Right lobe of liver (tissue), 6 donors: ENCODE measurements at places on chromosomes 5 and 9.
A peak's percentile ranks its signal among the peaks of the same experiment; 100 is the strongest.

- no peak for DNase-seq
Measured at GRCh38 chr5:160452795-160453194, 31.1 kb downstream of the PTTG1 start.

DNA sequence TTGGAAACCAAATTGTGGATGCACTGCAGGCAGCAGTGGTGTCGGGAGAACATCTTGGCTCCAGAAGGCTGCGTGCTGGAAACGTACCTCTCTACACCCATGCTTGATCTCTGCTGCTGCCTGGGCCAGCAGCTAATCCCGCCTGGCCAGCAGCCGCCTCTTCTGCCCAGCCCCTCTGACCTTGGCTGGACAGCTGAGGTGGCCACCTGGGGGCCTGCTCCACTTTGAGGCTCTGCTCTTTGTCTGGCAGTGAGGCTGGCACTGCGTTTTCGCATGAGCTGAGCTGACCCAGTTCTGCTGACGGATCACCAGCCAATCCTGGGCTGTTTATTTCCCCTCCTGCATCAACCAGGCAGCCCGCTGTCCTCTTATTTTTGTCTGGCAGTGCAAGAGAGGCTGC lies 154.9 kb downstream of the TENT4A start:
- no peak for DNase-seq

DNA sequence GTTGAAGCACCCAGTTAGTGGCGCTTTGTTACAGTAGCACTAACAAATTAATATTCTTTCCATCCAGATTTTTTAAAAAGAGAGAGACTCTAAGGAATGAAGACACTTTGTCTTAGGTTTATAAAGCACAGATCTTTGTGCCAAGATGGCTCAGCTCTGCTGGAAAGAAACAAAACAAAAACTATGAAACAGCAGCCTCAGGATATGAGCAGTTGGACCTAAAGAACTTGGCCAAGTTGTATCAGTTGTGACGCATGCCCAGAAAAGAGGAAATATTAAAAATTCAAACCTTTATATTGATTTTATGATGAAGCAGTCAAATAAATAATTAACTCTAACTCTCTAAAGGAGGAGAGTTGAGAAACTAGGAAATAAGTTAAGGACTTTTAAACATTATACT lies 427.2 kb downstream of the SPOCK1 start:
- no peak for DNase-seq

DNA sequence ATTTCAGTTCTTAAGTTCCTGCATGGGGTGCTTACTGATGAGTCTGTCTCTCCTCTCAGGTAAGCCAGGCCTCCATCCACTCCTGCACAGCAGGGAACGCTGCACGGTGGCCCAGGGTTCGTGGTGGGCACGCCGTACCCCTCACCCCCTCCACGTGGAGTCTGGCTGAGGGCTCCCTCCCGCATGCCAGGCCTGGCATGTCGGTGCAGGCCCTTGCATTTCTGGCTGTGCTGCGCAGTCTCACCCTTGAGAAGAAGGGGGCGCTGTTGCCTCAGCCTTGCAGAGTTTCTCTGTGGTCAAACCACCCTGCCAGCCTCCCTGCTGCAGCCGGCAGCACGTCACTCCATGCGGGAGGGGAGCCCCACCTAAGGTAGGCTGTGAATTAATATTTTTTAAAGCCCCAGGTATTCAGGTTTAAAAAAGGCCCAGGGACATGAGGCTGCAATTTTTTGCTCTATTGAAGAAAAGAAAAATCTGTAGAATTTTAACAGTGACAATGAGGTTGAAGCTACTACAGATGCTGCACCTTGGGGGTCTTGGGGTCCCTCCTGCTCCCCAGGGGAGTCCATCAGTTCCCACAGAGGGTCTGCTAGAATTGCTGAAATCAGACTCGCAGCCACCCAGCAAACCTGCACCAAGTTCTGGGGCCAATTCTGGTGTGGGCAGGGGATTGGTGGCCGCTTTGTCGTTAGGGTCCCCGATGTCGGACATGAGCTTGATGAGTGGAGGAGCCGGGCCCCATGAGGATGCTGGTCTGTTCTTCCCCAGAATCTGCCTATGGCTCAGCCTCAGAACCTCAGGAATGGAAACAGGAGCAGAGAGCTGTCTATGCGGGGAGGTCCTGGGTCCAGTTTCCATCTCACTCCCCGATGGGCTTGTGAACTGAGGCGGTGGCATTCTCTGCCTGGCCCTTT lies 52.6 kb downstream of the TENT4A start:
- no peak for DNase-seq

DNA sequence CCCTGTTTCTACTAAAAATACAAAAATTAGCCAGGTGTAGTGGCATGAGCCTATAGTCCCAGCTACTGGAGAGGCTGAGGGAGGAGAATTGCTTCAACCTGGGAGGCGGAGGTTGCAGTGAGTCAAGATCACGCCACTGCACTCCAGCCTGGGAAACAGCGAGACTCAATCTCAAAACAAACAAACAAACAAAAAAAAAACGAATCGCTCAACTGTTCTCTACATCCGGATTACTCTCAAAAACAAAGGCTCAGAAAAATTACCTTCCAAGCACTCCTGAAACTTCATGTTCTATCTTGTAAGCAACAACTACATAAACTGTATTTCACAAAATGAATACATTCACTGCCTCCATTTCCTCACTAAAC lies 14.0 kb downstream of the UBAP2 start:
- no peak for DNase-seq

GRCh38 chr9:75447281-75447680 lies 359.0 kb downstream of the OSTF1 start:
- no peak for DNase-seq

DNA sequence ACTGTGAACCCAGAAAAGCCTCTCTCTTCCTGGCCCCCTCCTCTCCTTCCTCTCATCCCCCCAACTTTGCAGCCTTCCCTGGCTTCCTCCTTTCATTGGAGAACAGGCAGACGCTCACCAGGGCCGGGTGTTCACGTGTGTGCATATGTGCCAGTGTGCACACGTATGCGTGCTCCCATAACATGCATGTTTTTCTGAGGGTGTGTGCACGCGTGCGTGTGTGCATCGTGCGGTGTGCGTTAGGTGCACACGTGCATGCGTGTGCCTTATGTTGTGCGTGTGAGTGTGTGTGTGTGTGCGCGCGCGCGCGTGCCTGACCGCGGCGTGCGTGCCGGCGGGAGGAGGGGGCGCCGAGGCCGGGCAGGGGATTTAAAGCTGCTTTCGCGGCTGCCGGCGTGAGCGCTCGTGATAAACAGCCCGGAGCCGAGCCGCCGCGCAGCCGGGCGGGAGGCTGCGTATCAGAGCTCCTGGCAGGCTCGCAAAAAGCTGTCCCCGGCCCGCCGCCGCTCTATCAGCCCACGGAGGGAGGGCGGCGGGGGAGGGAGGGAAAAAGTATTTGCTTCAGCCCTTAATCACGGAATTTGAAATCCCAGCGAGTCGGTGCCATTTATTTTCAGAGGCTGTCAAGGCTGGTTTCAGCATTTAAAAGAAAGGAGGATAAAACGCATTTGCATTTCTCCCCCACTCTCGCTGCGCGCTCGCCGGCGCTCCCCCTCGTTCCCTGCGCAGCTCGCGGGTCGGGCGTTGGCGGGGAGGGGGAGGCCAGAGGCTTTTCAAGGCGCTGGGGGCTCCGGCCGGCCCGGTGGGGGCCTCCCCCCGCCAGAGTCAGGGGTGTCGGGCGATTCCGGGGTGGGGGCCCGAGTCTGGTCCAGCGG lies 183.9 kb downstream of the C9orf50 start:
- DNase-seq = no peak

GRCh38 chr9:124812441-124812876 lies 35.5 kb downstream of the OLFML2A start:
- no peak for DNase-seq

DNA sequence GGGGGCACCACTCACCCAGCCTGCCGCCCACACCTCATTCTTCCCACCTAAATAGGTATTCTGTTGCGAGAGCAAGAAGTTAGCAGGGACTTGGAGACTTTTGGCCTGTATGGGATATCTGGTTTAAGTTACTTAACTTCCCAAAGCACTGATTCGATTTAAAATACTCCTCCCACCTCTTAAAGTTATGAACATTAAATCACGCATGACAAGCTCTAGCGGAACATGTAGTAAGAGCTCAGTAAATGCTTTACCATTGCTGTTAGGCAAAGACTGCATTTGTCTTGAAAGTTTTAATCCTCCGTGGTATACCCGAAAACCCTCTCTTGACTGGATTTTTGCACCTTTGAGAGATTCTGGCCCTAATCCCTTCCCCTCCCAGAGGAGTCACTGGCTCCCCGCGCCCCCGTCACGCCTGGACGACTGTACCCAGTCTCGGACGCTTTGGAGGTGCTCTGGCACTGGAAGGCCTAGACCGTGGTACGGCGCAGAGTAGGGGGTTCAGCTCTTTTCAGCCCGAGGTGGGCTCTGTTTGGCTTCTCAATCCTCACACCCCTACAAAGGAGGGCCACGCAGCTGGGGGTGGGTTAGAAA lies 4.4 kb downstream of the GDNF start:
- DNase-seq = no peak

DNA sequence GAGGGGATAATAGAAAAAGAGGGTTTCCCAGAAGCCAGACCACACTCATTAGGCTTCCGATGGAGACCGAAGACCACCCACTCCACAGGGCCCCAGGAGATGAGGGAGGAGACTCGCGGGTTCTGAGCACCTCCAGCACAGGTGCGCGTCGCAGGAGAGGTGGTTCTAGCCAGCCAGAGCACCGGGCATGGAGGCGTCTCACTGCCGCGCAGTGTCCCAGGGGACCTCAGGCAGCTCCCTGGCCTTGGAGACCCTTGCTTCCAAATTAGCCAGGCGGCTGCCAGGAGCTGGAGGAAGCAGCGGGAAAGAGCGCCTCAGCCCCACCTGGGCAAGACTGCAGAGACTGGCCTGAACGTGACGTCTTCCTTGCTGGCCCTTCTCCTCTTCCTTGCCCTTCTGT lies 115.4 kb upstream of the FBXL7 start:
- no peak for DNase-seq

GRCh38 chr9:129068990-129069861 lies 11.7 kb upstream of the DOLPP1 start:
- DNase-seq = peak; percentile 93

- no peak for DNase-seq
Measured at GRCh38 chr5:56666901-56667300, 148.4 kb upstream of the MAP3K1 start.

DNA sequence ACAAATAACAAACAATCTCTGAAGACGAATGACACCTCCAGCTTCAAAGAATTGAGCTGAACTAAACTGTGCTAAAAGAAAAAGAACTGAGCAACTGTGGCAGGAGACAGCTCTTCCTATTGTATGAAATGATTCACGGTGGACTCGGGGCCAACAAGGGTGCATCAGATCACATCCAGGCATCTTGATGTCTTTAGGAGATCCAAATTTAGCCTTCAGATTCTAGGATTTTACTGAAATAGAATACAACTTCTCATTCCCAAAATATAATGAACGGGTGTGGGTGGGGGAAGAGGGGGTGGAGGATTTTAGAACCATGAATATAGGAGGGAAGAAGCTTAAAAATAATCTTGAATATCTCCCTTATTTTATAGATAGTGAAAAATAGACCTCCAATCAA lies 631.8 kb downstream of the ELAVL2 start:
- no peak for DNase-seq

GRCh38 chr5:84393969-84394368 lies 9.3 kb upstream of the EDIL3 start:
- no peak for DNase-seq

DNA sequence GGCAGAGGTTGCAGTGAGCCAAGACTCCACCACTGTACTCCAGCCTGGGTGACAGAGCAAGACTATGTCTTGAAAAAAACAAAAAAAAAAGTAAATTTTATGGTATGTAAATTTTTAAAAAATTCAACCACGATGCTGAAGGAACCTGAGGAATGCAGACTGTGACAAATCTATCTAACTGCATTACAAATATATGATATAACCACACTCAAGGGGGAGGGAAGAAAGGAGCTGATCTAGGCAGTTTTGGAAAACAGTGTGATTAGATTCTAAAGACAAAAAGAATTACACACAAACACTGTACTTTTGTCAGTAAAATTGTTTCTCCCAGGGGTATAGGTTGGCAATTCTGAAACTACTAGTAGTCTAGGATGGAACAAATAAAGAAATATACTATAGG lies 17.0 kb downstream of the LARS1 start:
- DNase-seq = no peak

DNA sequence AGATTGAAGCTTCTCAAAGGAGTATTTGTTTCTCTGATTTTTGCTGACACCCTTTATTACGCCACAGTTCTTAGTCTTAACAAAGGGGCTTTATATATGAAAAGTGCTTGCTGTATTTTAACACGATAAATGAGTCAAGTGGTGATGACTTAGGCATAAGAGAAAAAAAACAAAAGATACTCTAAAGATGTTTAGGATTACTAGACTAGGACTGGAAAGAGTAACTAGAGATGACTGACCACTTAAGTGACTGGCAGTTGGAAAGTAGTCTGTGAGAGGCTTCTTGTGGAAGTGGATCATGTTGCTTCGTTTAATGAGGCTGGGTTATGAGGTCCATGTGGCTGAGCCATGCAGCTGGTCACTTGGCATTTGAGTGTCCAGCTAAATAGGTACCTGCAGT lies 69.4 kb upstream of the ACTBL2 start:
- DNase-seq = no peak

DNA sequence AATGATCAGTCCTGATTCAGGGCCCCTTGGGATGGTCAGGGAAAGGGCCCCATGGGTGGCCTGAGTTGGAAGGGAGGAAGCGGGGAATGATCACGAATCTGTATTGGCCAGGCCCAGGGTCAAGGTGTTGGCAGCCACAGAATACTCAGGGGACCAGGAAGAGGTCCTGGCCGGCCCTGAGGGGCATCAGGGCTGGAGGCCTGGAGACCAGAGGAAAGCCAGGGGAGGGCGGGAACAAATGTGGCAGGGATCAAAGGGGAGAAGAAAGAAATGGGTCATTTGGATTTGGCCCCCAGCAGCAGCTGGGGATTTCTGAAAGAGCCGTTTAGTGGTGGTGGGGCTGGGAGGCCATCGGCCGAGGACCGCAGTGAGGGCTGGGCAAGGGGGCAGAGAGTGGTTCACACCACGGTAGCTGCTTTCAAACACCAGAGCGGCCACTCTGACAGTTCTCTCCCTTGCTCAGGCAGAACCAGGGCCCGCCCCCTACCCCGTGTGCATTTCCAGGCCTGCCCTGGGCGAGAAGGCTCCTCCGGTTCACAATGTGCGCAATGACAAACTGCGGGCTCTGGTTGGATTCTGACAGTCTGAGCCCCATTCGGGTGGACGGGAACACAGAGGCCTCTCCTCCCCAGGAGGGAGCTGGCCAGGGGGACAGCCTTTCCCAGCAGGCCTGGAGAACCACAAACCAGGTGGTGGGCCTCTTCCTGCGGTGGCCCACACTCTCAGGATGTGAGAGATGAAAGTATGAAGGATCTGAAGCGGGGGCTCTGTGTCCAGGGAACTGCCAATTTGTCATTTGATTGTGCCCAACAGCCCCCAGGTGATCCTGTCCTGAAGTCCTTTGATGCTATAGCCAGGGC lies 220.3 kb upstream of the IER5L start:
- peak; percentile 24 for DNase-seq
